CD4-positive, alpha-beta T cell treated with Interleukin-1 beta for 1 hour (primary cell): ENCODE measurements at places on chromosomes 6 and 20.

- DNase-seq = no peak
Observed at GRCh38 chr6:133613211-133613610, 275.7 kb upstream of the TCF21 start.

- no peak for DNase-seq
Observed at GRCh38 chr6:142984386-142984785, 39.4 kb upstream of the HIVEP2 start.

GRCh38 chr6:395432-396125 is 4.0 kb downstream of the IRF4 start:
- no peak for DNase-seq

DNA sequence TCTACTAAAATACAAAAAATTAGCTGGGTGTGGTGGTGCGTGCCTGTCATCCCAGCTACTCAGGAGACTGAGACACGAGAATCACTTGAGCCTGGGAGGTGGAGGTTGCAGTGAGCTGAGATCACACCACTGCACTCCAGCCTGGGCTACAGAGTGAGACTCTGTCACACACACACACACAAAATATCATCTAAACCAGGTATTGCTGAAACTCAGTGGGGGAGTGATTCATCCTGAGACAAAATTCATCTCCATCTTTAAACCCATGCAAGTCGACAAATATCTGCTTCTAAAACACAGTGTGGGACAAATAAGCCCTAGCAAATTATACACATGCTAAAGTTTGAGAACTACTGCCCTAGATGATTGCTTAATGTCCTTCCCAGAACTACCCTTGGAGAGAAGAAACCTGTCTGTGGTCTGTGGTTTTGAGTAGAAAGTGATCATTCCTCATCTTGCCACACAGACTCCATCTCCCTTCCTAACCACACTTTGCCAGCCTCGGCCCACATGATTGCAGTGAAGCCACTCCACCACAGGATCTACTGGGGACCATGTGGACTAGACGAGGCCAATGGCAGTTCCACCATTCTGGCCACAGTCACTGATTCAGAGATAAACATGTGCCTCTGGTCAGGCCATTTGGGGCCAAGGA is 130.3 kb downstream of the OPRM1 start:
- no peak for DNase-seq

DNA sequence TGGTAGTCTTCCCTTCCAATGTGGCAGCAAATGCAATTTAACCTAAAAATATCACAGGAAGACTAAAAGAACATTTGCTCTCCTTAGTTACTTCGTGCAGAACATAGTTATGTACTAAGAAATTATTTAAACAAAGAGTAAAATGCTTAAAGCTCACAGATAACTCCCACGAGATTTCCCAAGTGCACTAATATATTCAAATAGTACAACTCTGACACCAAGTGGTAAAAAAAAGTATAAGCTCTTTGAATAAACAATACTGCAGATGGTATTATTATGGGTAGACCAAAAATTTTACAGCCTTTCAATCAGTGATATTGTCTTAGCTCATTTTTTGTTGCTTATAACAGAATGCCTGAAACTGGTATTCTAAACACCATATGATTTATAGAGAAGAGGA is 52.8 kb upstream of the FILIP1 start:
- DNase-seq = no peak

- DNase-seq = no peak
Observed at GRCh38 chr20:53800883-53801604, 207.4 kb upstream of the ZNF217 start.

DNA sequence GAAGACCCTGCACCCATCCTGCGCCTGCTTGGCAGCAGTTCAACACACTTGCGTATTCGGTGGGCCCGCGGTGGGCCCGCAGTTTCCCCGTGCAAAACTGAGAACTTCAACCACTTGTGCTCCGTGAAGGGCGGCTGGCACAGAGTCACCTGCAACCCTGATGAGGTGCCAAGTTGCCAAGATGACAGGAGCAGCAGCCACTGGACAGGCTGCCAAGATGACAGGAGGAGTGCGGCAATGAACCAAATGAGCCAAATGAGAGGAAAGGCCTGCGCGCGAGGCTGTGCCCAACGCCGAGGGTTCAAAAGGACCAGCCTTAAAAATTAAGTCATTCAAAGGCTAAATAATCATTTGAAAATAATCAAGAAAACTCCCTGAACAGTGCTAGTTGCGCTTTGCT is 20.1 kb downstream of the DIDO1 start:
- no peak for DNase-seq

DNA sequence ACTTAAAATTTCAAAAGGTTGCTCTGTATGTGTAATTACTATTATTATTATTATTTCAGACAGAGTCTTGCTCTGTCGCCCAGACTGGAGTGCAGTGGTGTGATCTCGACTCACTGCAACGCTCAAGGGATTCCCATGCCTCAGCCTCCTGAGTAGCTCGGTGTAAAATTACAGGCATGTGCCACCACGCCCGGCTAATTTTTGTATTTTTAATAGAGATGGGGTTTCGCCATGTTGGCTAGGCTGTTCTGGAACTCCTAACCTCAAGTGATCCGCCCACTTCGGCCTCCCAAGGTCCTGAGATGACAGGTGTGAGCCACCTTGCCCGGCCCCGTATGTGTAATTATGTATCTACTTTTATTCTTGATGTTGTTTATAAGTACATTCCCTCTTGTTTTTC is 65.3 kb upstream of the ZNF217 start:
- no peak for DNase-seq

GRCh38 chr6:82862543-82862942 is 203.1 kb downstream of the UBE3D start:
- DNase-seq = no peak

- DNase-seq = no peak
Observed at GRCh38 chr6:134323698-134324097, 5.8 kb upstream of the SGK1 start.

GRCh38 chr6:85798931-85799652 is 156.4 kb upstream of the SYNCRIP start:
- DNase-seq = no peak
